ENCODE measurements at places on chromosomes 6 and 20. TPM values are rescaled to one million over a fixed set of nuclear protein-coding genes. Genes with fewer than 3 reads are reported as not detected.

- no peak for DNase-seq
Measured at GRCh38 chr6:130713144-130713543, 114.1 kb upstream of the SMLR1 start.

GRCh38 chr6:139161817-139162284 lies 27.0 kb downstream of the HECA start:
- DNase-seq: no peak

DNA sequence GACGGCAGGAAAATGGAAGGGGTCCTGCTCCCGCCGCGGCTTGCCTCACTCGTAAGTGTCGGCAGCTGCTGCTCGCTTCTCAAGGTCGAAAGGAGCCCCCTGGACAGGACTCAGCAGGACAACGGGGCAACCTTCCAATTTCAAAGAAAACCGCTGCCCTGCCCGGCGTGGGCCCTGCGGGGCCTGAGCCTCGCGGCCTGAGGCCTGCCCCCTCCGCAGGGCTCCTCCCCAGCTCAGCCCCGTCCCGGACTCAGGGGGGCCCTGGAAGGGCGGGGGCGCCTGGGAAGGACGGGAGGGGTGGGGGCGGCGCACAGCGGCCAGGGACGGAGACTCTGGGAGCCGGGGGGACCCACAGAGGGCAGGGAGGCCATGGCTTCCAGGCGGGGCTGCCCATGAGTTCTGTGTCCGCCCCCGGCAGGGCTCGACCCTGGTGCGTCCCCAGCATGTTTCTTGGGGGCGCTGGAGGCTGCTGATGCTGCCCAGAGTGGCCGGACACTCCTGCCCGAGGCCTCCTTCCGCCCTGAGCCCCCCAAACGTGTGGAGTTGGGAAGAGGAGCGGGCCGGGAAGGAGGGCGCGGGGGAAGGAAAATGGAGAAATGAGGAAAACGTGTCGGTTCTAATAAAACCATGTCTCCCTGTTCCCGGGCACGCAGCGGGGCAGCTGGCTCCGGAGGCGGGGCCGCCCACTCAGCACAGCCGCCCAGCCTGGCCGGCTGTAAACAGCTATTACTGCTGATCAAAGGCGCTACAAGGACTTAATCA lies 114.6 kb downstream of the DLL1 start:
- DNase-seq: no peak

DNA sequence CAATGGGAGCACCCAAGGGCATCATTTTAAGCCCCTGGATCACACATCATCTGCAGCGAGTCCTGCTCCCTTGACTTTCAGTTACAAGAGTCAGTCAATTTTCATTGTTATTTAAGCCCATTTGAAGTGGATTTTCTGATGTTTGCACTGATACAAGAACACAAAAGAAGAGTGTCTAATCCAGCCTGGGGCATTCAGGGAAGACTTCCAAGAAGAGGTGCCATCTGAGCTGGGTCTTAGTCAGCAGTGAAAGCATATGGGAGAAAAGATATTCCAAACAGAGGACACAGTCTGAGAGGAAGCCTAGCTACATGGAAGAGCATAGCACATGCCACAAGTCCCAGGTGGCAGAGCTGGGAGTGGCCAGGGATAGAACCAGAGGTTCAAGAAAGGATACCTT lies 10.4 kb upstream of the FOXP4 start:
- DNase-seq: no peak

DNA sequence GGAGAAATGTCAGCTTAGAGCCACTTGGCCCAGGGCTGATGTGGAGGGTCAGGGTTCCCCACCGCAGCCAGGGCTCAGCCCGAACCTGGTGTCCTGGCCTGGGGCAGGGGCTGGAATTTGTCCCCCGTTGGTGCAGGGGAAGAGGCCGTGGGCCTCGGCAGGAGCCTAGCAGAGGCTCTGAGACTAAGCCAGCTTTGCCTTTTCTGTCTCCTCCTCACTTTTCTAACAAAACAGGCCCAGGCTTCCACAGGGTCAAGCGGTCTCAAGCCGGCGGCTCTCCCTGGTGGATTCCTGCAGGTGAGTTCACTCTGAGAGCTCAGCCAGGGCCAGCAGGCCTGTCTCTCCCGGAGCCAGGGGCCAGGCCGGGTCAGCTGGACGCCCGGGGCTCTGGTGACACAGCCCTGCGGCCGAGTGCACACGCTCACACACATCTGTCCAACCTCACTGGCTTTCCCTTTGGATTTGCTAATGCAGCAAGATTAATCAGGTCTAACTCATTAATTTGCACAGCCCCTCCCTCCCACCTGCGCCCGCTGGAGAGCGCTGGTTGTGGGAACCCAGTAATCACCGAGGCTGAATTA lies 2.9 kb upstream of the CHRNA4 start:
- DNase-seq: no peak

The PARD6B gene
- 2.2 TPM for total RNA-seq

The SLC35D3 gene
- total RNA-seq: not detected

DNA sequence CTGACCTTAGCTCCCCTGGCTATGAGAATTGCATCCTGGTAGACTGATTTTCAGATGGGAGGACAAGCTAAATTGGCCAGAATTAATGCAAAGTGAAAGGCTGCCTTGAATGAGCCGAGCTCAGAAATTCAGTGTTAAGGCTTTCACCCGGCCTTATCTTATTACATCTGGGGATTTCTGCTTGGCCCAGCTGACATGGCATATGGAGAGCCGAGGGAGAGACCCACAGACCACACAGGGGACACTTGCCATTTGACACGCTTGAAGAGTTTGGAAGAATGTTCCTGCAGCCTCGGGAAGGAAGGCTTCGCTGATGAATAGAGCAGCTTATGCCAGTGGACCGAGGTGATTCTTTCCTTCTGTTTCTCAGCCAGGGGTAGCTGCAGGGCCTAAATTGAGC lies 9.0 kb downstream of the MOCS3 start:
- DNase-seq: no peak

DNA sequence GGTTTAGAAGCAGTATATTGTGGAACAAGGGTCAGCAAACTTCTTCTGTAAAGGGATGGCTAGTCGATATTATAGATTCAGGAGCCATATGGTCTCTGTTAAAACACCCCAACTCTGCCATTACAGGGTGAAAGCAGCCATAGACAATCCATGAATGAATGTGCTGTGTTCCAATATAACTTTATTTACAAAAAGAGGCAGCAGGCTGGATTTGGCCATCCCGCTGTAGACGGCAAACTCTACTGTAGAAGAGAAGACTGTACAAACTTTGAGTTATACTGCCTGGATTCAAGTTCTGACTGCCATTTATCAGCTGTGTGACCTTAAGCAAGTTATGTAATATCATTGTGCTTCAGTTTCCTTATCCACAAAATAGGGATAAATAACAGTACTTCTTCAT lies 33.7 kb upstream of the SNX9 start:
- DNase-seq: no peak
